ENCODE measurements at places on chromosomes 3 and 15. TPM values are rescaled to one million over a fixed set of nuclear protein-coding genes. Genes with fewer than 3 reads are reported as not detected.

GRCh38 chr3:11568503-11569155 lies 75.1 kb downstream of the VGLL4 start:
- DNase-seq, result no peak
- H3K27me3 ChIP-seq, result no peaks in the 10 kb centered on the region
- no peaks in the 10 kb centered on the region for H3K36me3 ChIP-seq

DNA sequence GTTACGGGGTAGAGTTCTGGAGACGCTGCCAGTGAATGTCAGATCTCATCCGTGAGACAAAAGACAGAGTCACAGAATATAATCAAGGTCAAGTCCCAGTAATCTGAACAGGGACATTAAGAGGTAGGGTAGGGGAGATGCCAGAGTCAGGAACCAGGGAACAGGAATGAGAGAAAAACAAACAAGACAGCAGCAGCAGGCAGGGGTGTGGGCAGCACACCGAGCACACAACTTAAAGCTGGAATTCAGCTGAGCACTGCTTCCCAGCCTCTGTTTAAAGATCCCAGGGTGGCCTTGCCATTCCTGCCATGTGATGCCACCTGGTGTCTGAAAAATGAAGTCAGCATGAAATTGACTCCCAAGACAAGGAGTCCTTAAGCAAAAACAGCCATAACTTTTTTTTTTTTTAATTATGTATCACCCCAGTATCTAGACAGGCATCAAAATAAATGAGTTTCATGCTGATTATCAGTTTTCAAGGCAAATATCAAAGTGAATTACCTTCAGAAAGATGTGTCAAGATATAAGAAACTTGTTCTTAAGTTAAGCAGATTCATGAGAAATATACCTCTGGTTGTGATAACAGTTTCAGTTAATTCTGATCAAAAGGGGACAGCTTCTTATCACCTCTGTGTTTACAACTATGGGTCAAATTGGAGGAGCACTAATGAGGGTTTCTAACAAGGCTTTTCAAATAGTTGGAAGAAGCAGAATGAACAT lies 203.7 kb downstream of the SLC9A9 start:
- H3K4me1 ChIP-seq, result no peaks in the 10 kb centered on the region
- no peak overlapping the region for H3K4me3 ChIP-seq
- H3K36me3 ChIP-seq, result no peaks in the 10 kb centered on the region
- H3K27ac ChIP-seq, result no peak overlapping the region
- no peaks in the 10 kb centered on the region for H3K27me3 ChIP-seq
- peak; percentile 86 for DNase-seq

Gene ITIH4
- 15.4 TPM for total RNA-seq

Gene ALPK3
- 20.2 TPM for total RNA-seq

DNA sequence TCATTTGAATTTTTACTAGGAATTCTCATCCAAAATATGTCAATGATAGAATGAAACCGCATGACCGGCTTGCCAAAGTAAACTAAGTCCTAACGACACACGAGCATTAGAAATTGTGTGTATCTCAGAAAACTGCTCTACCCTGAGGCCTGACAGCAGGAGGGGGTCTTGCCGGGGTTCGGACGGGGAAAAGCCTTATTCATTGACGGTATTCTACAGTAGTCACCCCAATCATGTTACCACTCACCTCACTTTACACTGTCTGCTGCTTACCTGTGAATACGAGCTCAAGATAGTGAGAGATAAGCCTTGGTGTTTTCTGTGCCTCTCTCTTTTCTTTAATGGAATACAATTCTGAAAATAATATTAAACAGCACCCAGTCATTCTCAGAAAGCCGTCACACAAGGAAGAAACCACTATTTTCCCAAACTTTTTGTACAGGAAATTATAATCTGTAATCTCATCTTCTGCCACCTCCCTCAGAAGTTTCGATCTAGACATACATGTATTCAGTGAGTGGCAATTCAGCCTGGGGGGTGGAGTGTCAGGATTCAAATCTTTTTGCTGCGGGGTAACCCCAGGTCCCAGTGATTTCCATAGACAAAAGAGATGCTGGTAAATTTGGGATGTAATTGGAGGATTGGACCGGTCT lies 492 bp upstream of the FAM43A start:
- H3K27me3 ChIP-seq, result no peaks in the 10 kb centered on the region
- H3K27ac ChIP-seq, result no peak overlapping the region
- H3K4me3 ChIP-seq, result peak overlapping the region; percentile 64
- no peak for DNase-seq

Gene WDR6
- total RNA-seq, result 158 TPM

- H3K36me3 ChIP-seq, result no peaks in the 10 kb centered on the region
- H3K4me3 ChIP-seq, result no peak overlapping the region
- no peaks in the 10 kb centered on the region for H3K4me1 ChIP-seq
- H3K27me3 ChIP-seq, result no peaks in the 10 kb centered on the region
These were observed 22.8 kb upstream of the CEP152 start for GRCh38 chr15:48833526-48834239.

GRCh38 chr3:10816019-10816862 lies at the start of gene SLC6A11:
SLC6A11 (plus strand) TSS chr3:10816228; CDS start chr3:10816266, 38 bp downstream.
- H3K36me3 ChIP-seq, result no peaks in the 10 kb centered on the region
- no peak for DNase-seq
- peaks cover 13% of the 10 kb centered on the region for H3K27me3 ChIP-seq
- no peak within 1 kb of the TSS for H3K27ac ChIP-seq
- H3K4me1 ChIP-seq, result peaks cover 2% of the 10 kb centered on the region

GRCh38 chr15:75366163-75366562 lies 2.2 kb downstream of the MAN2C1 start:
- DNase-seq, result no peak
- H3K27me3 ChIP-seq, result no peaks in the 10 kb centered on the region
- no peak overlapping the region for H3K27ac ChIP-seq
- no peak overlapping the region for H3K4me3 ChIP-seq
- peaks cover 6% of the 10 kb centered on the region for H3K36me3 ChIP-seq
- H3K4me1 ChIP-seq, result peaks cover 4% of the 10 kb centered on the region

- H3K4me1 ChIP-seq, result peaks cover 28% of the 10 kb centered on the region
- H3K27ac ChIP-seq, result peak overlapping the region; percentile 98
- H3K27me3 ChIP-seq, result no peaks in the 10 kb centered on the region
- peaks cover 31% of the 10 kb centered on the region for H3K36me3 ChIP-seq
These were observed 416 bp downstream of the PBRM1 start for GRCh38 chr3:52685285-52685708.

GRCh38 chr3:79521221-79521848 lies 246.5 kb downstream of the ROBO1 start:
- no peak overlapping the region for H3K27ac ChIP-seq
- no peaks in the 10 kb centered on the region for H3K4me1 ChIP-seq
- H3K27me3 ChIP-seq, result no peaks in the 10 kb centered on the region
- no peak for DNase-seq
- no peak overlapping the region for H3K4me3 ChIP-seq

GRCh38 chr15:74417225-74417624 lies 16.5 kb downstream of the SEMA7A start:
- no peak overlapping the region for H3K27ac ChIP-seq
- H3K36me3 ChIP-seq, result peaks cover 2% of the 10 kb centered on the region
- peaks cover 3% of the 10 kb centered on the region for H3K4me1 ChIP-seq
- H3K27me3 ChIP-seq, result no peaks in the 10 kb centered on the region

DNA sequence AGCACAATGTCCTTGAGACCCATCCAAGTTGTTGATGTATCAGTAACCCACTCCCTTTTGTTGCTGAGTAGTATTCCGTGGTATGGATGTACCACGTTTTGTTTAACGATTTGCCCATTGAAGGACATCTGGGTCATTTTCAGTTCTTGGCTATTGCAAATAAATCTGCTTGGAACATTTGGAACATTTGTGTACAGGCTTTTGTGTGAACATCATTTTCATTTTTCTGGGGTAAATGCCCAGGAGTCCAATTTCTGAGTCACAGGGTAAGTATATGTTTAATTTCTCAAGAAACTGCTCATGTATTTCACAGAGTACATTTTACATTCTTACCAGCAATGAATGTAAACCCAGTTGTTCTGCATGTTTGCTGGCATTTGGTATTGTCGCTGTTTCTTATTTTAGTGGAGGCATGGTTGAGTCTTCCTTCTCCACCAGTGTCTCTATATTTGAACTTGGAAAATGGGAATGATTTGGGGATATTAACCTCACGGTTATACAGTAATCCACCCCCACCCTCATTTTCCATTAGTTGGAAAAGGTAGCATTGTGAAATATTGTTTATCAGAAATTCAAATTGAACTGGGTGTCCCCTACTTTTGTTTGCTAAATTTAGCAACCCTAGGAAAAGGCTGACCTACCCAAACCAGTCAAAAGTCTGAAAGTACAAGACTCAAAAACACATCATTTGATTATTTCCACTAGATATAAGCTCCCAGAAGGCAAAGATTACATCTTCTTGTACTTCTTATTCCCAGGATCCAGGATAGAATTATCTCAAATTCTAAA lies 30.8 kb downstream of the POMGNT2 start:
- H3K36me3 ChIP-seq, result peaks cover 6% of the 10 kb centered on the region
- no peak for DNase-seq
- no peaks in the 10 kb centered on the region for H3K4me1 ChIP-seq
- no peak overlapping the region for H3K27ac ChIP-seq
- H3K4me3 ChIP-seq, result no peak overlapping the region

DNA sequence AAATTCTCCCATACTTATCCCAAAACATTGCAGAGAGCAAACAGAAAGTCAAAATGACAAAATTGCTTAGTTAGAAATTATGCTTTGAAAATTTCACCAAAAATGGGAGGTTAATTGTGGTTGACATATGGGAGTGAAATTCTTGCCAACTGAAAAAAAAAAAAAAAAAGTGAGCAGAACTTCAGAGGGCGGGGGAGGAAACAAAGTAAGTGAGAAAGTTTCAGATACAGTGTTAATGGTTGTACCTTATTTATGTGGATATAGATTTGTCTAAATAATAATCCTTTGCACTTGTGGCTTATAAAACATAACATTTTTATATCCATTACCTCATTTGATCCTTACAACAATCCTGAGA lies 91.5 kb upstream of the RAP2B start:
- no peak for DNase-seq
- H3K27me3 ChIP-seq, result no peaks in the 10 kb centered on the region
- H3K27ac ChIP-seq, result no peak overlapping the region
- no peaks in the 10 kb centered on the region for H3K4me1 ChIP-seq

Gene DPPA2
- total RNA-seq, result 0.19 TPM

- no peaks in the 10 kb centered on the region for H3K36me3 ChIP-seq
- no peak for DNase-seq
- H3K4me3 ChIP-seq, result no peak overlapping the region
- peaks cover 10% of the 10 kb centered on the region for H3K4me1 ChIP-seq
- no peaks in the 10 kb centered on the region for H3K27me3 ChIP-seq
These were observed 19.7 kb downstream of the CORO2B start for GRCh38 chr15:68598171-68599152.

DNA sequence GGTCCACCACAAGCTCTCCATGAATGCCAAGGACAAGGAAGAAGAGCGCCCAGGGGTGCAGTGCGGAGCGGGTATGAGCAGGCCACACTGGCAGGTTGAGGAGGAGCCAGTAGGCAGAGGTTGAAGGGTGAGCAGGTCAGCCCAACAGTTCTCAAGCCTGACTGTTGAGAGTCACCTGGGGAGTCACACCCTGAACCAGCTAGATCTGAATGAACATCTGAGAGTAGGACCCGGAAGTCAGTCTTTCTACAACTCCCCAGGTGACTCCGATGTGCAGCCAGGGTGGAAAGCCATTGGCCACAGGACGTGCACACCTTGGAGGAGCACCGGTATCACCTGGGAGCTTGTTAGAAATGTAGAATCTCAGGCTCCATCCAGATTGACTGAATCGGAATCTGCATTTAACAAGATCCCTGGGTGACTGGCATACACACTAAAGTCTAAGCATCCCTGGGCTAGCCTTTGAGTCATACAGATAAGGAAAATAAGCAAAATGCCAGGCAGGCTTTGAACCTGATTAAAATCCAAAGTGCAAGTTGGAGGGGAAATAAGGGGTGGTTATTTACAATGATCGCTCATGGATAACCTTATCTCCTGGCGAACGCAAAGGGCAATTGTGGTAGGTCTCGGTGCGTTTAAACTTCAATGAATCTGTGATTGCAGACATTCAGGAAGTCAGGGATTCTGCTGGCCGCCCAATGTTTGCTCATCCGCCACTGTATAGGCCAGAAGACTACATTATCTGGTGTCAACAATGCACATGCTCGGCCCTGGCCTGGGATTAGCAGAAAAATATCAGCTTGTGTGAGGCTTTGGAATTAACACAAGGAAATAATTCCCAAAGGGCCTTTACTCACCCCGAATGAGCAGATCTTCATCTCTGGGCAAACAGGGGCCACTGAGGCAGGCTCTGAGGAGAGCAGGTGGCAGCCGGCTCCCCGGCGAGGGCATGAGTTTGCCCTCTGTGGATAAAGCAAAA lies 11.7 kb upstream of the LYZL4 start:
- H3K4me3 ChIP-seq, result no peak overlapping the region
- DNase-seq, result no peak
- H3K36me3 ChIP-seq, result no peaks in the 10 kb centered on the region
- no peaks in the 10 kb centered on the region for H3K4me1 ChIP-seq
- H3K27ac ChIP-seq, result no peak overlapping the region
- H3K27me3 ChIP-seq, result no peaks in the 10 kb centered on the region

Gene SUSD5
- total RNA-seq, result 13.8 TPM

Gene DUOXA2
- not detected for total RNA-seq

GRCh38 chr15:35665896-35666536 lies 120.1 kb upstream of the DPH6 start:
- no peaks in the 10 kb centered on the region for H3K36me3 ChIP-seq
- H3K27me3 ChIP-seq, result no peaks in the 10 kb centered on the region
- no peaks in the 10 kb centered on the region for H3K4me1 ChIP-seq

- peak overlapping the region; percentile 96 for H3K4me3 ChIP-seq
- DNase-seq, result peak; percentile 73
- H3K27ac ChIP-seq, result peak overlapping the region; percentile 98
- H3K27me3 ChIP-seq, result no peaks in the 10 kb centered on the region
- peaks cover 7% of the 10 kb centered on the region for H3K4me1 ChIP-seq
These were observed 16.0 kb upstream of the CCNL1 start for GRCh38 chr3:157175691-157176507.

Gene SCN5A
- 0.72 TPM for total RNA-seq

DNA sequence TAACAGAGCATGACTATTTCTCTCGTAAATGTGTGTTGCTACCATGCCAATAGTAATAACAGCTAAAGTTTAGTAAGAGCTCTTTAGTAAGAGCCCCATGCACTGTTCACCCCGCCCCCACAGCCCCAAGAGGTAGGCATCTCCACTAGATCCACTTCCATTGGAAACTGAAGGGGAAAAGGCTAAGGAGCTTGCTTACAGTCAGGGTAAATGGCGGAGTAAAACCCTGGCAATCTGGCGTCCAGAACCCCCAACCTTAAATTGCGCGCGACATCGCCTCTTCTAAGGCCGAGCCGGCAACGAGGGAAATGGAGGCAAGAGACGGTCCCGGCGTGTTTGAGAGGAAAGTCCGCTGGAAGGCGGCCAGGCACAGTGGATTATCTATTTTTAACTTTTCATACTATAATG lies 654 bp upstream of the C3orf38 start:
- H3K27me3 ChIP-seq, result no peaks in the 10 kb centered on the region
- peak overlapping the region; percentile 85 for H3K4me3 ChIP-seq
- H3K27ac ChIP-seq, result no peak overlapping the region
- DNase-seq, result no peak
- H3K36me3 ChIP-seq, result no peaks in the 10 kb centered on the region

DNA sequence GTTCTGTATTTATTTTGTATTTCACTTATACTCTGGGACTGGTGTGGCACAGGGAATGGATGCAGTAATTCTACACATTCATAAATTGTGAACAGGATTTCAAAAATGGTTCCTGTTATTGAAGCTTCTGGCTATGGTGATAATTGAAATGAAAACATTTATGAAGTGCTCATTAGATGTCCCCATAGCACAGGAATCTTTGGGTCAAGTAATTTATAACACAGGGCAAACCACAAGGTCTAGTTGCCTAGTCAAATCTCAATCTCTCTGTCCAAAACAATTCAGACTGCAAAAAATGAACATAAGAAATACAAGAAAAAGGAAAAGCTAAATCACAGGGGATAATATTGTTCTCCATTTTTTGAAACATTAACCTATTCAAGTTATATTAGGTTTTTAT lies 117.5 kb upstream of the PTPRG start:
- DNase-seq, result no peak
- no peak overlapping the region for H3K4me3 ChIP-seq
- H3K36me3 ChIP-seq, result no peaks in the 10 kb centered on the region
- no peak overlapping the region for H3K27ac ChIP-seq

All from kidney (tissue), 22 donors.